Occipital lobe (tissue), 3 donors: ENCODE measurements at places on chromosomes 1 and 21. TPM values are rescaled to one million over a fixed set of nuclear protein-coding genes. Genes with fewer than 3 reads are reported as not detected.

The ZFP69B gene
- total RNA-seq, result 22.0 TPM

The S100A16 gene
- total RNA-seq, result 13.3 TPM

The TLCD4 gene
- total RNA-seq, result 20.9 TPM

The TTC22 gene
- total RNA-seq, result 0.16 TPM

The MAP1LC3C gene
- 0.78 TPM for total RNA-seq

The CD1D gene
- total RNA-seq, result 1.6 TPM

The RIT1 gene
- total RNA-seq, result 32.0 TPM

The FNBP1L gene
- total RNA-seq, result 280 TPM

The FBLIM1 gene
- total RNA-seq, result 11.4 TPM

The USH2A gene
- 1.1 TPM for total RNA-seq

The SH3BGR gene
- 3.7 TPM for total RNA-seq

The RPE65 gene
- 0.16 TPM for total RNA-seq

The C1orf94 gene
- total RNA-seq, result 0.31 TPM

The C1QC gene
- total RNA-seq, result 7.5 TPM

- DNase-seq, result no peak
These were observed 4.9 kb downstream of the RASSF5 start for GRCh38 chr1:206512058-206512850.

GRCh38 chr1:101165954-101166353 is 70.9 kb upstream of the S1PR1 start:
- DNase-seq, result no peak

GRCh38 chr1:116502671-116503314 is 68.0 kb downstream of the CD58 start:
- no peak for DNase-seq

DNA sequence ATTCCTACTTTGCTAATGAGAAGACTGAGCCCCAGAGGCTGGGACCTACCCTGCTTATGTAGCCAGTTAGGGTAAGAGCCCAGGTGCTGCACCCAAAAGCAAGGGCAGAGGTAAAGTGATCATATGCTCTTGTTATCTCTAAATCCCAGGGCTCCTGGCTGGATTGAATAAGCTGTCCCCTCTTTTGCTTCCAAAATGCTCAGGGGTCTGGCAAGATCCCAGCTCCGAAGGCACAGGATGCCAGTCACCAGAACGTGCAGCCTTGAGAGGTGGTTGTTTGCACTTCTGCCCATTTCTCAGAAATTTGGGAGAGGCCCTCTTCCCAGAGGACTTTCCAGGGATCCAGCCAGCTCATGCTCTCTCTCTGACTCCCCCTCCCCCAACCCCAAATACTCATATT is 142.4 kb upstream of the TMEM51 start:
- DNase-seq, result no peak

DNA sequence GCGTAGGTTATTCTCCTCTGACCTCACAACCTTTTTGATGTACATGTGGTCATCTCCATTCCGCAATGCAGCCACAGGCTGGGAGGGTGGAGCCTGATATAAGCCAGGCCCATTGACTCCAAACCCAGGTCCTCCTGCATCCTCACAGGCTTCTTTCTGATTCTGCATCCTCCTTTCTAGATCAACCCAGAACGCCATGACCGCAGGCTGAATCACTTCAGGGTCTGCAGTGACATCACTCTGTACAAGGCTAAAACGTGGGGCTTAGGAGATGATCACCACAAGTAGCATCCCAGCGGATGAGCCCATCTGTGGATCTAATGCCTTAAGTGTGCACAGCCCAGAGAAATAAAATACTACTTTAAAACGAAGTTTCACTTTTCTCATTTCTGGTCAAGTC is 16.1 kb downstream of the EBNA1BP2 start:
- no peak for DNase-seq

- DNase-seq, result no peak
These were observed 13.3 kb downstream of the OVAAL start for GRCh38 chr1:180571832-180572636.

DNA sequence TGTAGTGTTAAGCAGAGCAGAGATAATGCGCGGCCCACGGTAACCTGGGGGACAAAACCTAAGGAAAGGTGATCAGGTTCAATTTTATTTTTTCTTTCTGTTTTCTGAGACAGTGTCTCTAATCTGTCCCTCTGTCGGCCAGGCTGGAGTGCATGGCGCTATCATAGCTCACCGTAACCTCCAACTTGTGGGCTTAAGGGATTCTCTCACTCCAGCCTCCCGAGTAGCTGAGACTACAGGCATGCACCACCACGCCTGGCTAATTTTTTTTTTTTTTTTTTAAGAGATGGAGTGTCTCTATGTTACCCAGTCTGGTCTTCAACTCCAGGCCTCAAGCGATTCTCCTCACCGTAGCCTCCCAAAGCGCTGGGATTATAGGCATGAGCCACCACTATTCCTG is 724 bp upstream of the ANKRD35 start:
- no peak for DNase-seq

DNA sequence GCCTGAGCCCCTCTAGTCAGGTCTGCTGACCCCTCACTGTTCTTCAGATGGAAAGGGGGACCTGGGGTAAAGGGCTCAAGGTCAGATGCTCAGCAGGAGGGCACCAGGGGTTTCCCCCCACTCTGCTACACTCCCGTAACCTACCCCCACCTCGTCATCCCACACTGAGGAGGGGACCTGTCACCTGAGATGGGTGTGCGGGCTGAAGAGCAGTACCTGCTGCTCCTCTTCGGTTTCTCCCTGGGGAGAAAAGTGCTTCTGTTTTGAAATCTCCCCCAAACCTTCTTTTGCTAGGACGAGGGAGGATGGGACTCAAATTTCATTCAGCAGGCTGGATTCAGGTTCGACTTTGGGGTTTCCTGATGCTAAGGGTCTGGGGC is 65.2 kb downstream of the SYT2 start:
- DNase-seq, result no peak

DNA sequence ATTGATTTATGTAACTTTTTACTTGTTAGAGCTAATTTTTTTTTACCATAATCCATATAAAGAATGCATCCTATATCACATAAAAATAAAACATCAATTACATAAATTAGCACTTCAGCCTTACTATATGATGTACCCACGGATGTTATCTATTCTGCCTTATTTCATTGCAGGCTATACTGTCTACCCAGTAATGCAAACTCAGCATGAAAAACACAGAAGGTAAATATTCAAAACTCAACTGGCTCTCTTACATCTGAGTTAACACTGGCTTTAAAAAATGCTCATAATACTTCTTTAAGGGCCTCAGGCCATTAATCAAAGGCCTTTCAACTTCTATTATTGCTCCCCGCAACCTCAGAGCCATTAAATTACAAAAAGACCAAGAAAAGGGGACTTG is 65.8 kb downstream of the AHCTF1 start:
- DNase-seq, result no peak

DNA sequence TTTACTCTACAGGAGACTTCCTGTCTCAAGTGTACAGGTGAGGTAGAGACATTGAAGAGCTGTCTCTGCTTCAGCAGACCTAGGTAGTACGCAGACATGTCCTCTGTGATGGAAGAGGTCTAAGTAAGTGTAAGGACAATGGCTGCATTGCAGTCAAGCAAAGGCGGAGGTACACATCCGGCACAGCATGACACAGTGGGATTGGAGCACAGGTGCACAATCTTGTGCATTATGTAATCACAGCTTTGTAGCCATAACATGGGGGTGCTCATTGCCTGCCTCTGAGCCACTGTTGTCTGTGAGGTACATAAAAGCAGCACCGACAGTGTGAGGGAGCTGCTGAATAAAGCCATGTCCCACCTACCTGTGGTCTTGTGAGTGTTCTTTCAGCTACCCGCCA is 66.4 kb upstream of the CCDC190 start:
- no peak for DNase-seq

- no peak for DNase-seq
These were observed 69.8 kb downstream of the CR1 start for GRCh38 chr1:207565546-207566468.

GRCh38 chr1:105260001-105260400 is 1510.3 kb downstream of the AMY1C start:
- DNase-seq, result no peak

DNA sequence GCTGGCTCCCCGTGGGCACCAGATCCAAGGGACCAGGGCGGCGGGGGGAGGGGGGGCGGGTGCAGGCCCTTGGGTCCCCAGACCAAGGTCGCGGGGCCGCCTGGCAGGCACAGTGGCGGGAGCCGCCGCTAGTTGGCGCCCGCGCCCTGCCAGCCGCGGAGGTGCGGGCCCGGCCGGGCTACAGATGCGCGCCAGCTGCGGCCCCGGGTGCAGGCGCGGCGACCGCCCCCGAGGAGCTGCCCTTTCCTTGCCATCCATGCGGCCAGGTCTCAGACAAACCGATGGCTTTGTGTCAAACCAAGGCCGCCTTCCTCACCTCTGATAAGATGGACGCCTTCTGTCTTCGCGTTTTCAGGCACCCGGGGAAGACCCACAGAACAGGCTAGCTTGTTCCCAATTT is 2.2 kb upstream of the RUNX3 start:
- DNase-seq, result no peak

GRCh38 chr21:19508844-19509243 is 1105.3 kb upstream of the TMPRSS15 start:
- DNase-seq, result no peak

DNA sequence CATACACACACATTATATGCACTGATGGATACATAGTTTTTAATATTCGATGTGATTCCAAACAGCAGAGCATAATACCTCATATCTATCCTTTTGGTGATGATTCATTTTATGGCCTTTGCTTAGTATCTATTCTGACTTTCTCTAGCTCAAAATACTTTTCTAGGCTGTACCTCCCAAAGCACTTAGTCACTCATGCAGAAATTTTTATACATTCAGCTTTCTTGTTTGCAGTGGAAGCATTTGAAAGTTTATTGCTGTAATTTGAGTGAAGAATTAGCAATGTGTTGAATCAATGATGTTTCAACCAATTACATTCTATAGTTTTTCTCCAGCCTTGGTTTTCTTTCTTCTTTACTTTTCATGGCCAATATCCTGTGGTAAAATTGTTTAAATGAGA is 66.7 kb downstream of the LBR start:
- no peak for DNase-seq

GRCh38 chr1:51726051-51726450 is 109.2 kb downstream of the OSBPL9 start:
- DNase-seq, result no peak

DNA sequence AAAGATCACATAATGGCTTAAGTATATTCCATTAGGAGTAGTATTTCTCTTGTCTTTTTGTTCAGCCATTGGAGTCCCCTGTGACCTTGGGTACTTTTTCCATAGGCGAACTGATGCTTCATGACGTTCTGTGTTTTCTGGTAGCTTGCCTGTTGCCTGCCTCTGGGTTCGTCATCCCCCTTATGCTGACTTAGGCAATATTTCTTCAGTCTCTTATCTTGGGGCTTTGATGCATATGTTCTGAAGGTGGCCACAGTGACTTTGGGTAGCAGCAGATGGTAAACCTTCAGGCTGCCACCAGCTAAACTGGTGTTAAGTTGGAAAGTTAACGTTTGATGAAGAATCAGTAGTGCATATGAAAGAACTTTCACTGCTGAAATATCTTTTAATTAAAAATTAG is 170.2 kb downstream of the RPS6KC1 start:
- DNase-seq, result no peak

- DNase-seq, result no peak
These were observed 20.1 kb downstream of the TP73 start for GRCh38 chr1:3672231-3672970.

DNA sequence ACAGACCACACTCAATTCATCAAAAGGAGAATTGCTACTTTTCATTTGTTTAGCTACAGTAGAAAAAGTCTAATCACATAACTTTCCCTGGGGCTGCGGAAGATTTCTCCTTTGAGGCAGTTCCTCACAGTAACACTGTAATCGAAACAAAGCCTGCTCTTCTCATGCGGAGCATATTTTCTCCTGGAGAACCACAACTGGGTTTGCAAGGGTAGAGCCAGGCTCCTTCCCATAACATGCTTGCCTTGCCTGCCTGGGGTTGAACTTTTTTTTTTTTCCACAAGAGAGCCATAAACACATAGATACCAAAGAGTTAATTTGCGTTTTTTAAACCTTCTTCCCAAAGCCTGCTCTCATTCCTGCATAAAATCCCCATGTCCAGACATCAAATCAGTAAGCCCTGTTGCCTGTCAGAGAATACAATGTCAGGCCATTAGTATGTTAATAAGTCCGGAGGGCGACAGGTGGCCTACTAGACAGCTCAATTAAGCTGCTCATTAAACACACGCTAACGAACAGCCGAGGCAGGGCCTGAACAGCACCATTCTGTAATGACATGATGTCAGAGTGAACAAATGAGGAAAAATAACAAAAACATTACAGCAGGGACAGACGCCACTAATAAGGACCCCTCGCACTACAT is 107.1 kb upstream of the OLIG2 start:
- DNase-seq, result no peak
